Stomach (tissue), 19 donors: ENCODE measurements at places on chromosomes 5 and 9. TPM values are rescaled to one million over a fixed set of nuclear protein-coding genes. Genes with fewer than 3 reads are reported as not detected.

PCDHA4 gene
- 1.3 TPM for total RNA-seq

EGFLAM gene
- not detected for total RNA-seq

CCDC171 gene
- 26.3 TPM for total RNA-seq

OR1J2 gene
- 6.4 TPM for total RNA-seq

C9 gene
- total RNA-seq = not detected

ZNF354C gene
- total RNA-seq = 10.5 TPM

GABRP gene
- total RNA-seq = 0.55 TPM

GRCh38 chr5:10374046-10375022 is 20.8 kb downstream of the MARCHF6 start:
- DNase-seq = no peak
- peaks cover 31% of the 10 kb centered on the region for H3K4me1 ChIP-seq
- no peaks in the 10 kb centered on the region for H3K27me3 ChIP-seq
- no peak overlapping the region for H3K4me3 ChIP-seq

- H3K27ac ChIP-seq = no peak overlapping the region
- H3K36me3 ChIP-seq = no peaks in the 10 kb centered on the region
- no peak overlapping the region for H3K4me3 ChIP-seq
- H3K4me1 ChIP-seq = no peaks in the 10 kb centered on the region
- no peak for DNase-seq
Observed at GRCh38 chr5:63164838-63165535, 586.4 kb downstream of the LRRC70 start.

DNA sequence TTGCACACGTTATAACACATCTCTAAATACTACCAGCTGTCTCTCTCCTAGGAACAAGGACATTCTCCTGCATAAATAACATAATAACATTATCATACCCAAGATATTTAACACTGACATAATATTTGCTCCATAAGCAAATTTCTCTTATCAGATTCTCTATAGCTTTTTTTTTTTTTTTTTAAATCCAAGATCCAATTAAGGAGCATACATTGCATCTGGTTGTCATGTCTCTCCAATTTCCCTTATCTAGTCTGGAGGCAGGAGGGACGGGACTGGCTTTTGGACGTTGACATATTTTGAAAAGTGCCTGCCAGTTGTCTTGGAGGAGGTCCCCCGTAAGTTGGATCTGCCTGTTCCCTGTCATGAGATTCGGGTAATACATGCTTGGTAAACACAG is 76.6 kb downstream of the RAPGEF1 start:
- H3K27ac ChIP-seq = no peak overlapping the region
- H3K36me3 ChIP-seq = no peaks in the 10 kb centered on the region
- no peak overlapping the region for H3K4me3 ChIP-seq
- no peak for DNase-seq
- no peaks in the 10 kb centered on the region for H3K27me3 ChIP-seq

GRCh38 chr9:111483439-111483857 is 735 bp downstream of the ECPAS start:
- peaks cover 44% of the 10 kb centered on the region for H3K4me1 ChIP-seq
- H3K36me3 ChIP-seq = no peaks in the 10 kb centered on the region
- H3K27me3 ChIP-seq = no peaks in the 10 kb centered on the region
- no peak for DNase-seq

DNA sequence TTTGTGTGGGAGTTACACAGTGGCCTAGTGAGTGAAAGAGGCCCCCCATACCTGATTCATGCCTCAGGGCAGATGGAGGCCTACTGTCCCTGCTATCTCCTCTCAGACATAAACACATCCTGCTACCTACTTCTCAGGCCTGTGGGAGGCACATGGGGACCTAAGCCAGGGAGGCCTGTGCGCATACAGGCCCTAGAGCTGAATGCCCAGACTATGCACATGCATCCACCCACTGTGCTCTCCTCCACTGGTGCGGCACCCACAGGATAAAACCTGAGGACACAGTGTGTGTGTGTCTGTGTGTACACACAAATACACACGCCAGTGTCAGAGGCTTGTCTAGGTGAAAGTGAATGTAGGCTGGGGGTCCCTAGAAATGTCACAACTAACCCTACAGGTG is 1.4 kb downstream of the PAX5 start:
- H3K27me3 ChIP-seq = peaks cover 63% of the 10 kb centered on the region
- no peaks in the 10 kb centered on the region for H3K36me3 ChIP-seq
- no peak overlapping the region for H3K4me3 ChIP-seq

- peaks cover 4% of the 10 kb centered on the region for H3K4me1 ChIP-seq
- no peaks in the 10 kb centered on the region for H3K27me3 ChIP-seq
- no peak overlapping the region for H3K4me3 ChIP-seq
Observed at GRCh38 chr9:109585796-109586195, 87.7 kb upstream of the PTPN3 start.

- no peak overlapping the region for H3K4me3 ChIP-seq
- H3K27ac ChIP-seq = no peak overlapping the region
- no peaks in the 10 kb centered on the region for H3K36me3 ChIP-seq
Observed at GRCh38 chr9:28163619-28164018, 590.3 kb upstream of the C9orf72 start.

- no peak overlapping the region for H3K4me3 ChIP-seq
- peak overlapping the region; percentile 37 for H3K27ac ChIP-seq
- H3K36me3 ChIP-seq = peaks cover 6% of the 10 kb centered on the region
- peaks cover 43% of the 10 kb centered on the region for H3K4me1 ChIP-seq
Observed at GRCh38 chr5:138953387-138954256, 78.5 kb upstream of the LRRTM2 start.

DNA sequence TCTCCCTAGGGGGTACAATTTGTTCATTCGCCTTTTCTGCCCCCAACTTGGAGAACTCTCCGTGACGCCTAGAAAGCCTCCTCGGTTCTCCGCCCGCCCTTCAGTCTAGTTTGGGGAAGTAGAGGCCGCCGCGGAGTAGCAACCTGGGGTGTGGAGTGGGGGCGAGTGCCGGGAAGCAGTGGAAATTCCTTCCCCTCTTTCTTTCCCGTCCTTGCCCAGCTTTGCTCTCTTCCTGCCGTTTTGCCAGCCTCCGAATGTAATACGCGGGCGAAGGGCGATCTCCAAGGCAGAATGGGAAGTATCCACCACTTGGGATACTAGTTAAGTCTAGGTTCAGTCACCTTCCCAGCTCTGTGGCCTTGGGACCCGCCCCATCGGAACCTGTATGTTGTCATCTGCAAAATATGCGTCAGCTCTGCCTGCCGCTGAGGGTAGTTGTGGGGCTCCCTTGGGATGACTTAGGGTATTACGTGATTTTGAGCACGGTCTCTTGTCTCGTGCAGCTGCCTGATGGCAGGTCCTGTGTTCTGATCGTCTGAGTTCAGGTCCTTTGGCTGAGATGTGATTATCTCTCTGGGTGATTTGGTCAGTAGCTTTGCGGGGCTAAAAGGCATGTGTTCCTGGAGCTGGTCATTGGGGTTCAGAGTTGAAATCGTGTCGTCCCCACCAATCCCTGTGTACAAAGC is 724 bp downstream of the PAM start:
- H3K4me3 ChIP-seq = peak overlapping the region; percentile 64
- peaks cover 49% of the 10 kb centered on the region for H3K4me1 ChIP-seq
- H3K27me3 ChIP-seq = no peaks in the 10 kb centered on the region
- peak overlapping the region; percentile 78 for H3K27ac ChIP-seq
- peak; percentile 68 for DNase-seq

DNA sequence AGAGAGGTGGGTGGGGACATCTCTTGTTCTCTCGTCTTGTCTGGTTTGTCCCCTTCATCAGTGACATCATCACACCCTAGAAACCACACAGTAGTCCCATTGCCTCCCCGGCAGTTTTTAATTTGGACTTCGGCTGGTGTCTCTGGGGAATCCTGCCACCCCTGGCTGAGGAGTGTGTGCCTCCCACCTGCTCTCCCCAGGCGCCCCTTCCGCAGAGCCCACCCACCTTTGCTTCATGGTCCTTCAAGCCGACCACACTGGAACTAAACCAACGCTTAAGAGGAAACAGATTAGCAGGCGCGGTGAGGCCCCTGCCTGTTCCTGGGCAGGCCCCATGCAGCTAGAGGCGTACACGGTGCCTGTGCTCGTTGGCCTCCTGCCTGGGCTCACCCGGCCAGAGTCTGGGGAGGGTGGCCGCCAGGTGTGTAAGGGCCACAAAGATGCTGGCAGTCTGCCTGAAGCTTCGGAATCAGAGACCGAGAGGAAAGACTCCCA is 107.6 kb upstream of the SPRY4 start:
- H3K4me1 ChIP-seq = peaks cover 21% of the 10 kb centered on the region
- no peaks in the 10 kb centered on the region for H3K36me3 ChIP-seq
- no peaks in the 10 kb centered on the region for H3K27me3 ChIP-seq
- H3K4me3 ChIP-seq = no peak overlapping the region
- no peak overlapping the region for H3K27ac ChIP-seq
- peak; percentile 86 for DNase-seq

- H3K27me3 ChIP-seq = no peaks in the 10 kb centered on the region
- H3K4me3 ChIP-seq = no peak overlapping the region
- no peaks in the 10 kb centered on the region for H3K4me1 ChIP-seq
- DNase-seq = peak; percentile 38
- no peaks in the 10 kb centered on the region for H3K36me3 ChIP-seq
- H3K27ac ChIP-seq = no peak overlapping the region
Observed at GRCh38 chr9:4126184-4126865, 173.5 kb downstream of the GLIS3 start.

- no peak overlapping the region for H3K4me3 ChIP-seq
- H3K4me1 ChIP-seq = no peaks in the 10 kb centered on the region
- no peaks in the 10 kb centered on the region for H3K27me3 ChIP-seq
- peaks cover 12% of the 10 kb centered on the region for H3K36me3 ChIP-seq
- H3K27ac ChIP-seq = no peak overlapping the region
Observed at GRCh38 chr9:126839301-126839700, 21.1 kb upstream of the ZBTB34 start.

- no peak overlapping the region for H3K4me3 ChIP-seq
- no peaks in the 10 kb centered on the region for H3K27me3 ChIP-seq
- no peak for DNase-seq
- H3K36me3 ChIP-seq = no peaks in the 10 kb centered on the region
- no peaks in the 10 kb centered on the region for H3K4me1 ChIP-seq
Observed at GRCh38 chr5:81819556-81820317, 68.8 kb upstream of the SSBP2 start.

GRCh38 chr5:1401536-1402138 is 43.6 kb downstream of the SLC6A3 start:
- no peak overlapping the region for H3K27ac ChIP-seq
- DNase-seq = no peak
- H3K4me3 ChIP-seq = no peak overlapping the region
- H3K4me1 ChIP-seq = no peaks in the 10 kb centered on the region
- H3K27me3 ChIP-seq = no peaks in the 10 kb centered on the region

GRCh38 chr9:129473523-129474244 is 147.2 kb downstream of the C9orf50 start:
- no peak overlapping the region for H3K27ac ChIP-seq
- no peak overlapping the region for H3K4me3 ChIP-seq
- H3K36me3 ChIP-seq = no peaks in the 10 kb centered on the region
- no peak for DNase-seq
- H3K27me3 ChIP-seq = no peaks in the 10 kb centered on the region
- peaks cover 2% of the 10 kb centered on the region for H3K4me1 ChIP-seq

DNA sequence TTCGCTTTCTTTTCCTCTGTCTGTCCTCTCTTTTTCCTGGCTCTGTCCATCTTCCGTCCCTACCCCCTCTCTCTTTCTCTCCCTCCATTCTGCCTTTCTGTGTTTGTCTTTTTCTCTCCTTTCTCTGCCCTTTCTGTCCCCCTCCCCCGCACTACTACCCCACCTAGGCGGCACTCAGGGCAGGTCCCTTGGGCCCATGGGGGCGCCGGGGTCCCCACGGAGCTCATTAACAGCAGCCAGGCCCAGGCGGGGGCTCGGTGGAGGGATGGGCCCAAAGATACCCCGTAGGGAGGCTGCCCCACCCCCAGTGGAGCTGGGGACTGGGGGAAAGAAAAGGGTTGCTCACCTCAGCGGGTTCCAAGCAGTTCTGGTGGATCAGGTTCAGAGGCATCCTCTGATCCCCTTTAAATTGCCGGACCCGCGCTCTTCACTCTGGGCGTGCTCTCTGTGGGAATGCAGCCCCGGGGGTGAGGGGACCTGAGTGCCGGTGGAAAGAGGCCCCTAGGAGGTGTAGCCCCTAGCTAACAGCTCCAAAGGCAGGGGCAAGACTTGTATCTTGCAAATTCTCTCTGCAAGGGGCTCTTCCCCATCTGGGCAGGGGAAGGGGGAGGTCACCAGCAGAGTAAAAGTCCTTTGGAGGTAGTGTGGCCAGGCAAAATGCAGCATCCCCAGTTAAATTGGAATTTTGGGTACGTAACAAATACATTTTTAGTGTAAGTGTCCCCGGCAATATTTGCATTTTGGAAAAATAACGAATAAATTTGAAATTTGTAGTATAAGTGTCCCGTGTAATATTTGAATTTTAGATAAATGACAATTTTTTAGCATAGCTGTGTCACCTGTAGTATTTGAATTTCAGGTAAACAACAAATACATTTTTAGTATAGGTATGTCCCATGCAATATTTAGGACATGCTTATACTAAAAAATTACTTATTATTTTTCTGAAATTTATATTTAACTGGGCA is 7.4 kb downstream of the LHX2 start:
- H3K27me3 ChIP-seq = peaks cover 100% of the 10 kb centered on the region
- H3K27ac ChIP-seq = no peak overlapping the region
- no peaks in the 10 kb centered on the region for H3K36me3 ChIP-seq
- DNase-seq = no peak
- peaks cover 60% of the 10 kb centered on the region for H3K4me1 ChIP-seq
- H3K4me3 ChIP-seq = no peak overlapping the region

- no peak for DNase-seq
- H3K4me3 ChIP-seq = no peak overlapping the region
- H3K4me1 ChIP-seq = no peaks in the 10 kb centered on the region
Observed at GRCh38 chr5:6674421-6674820, 38.8 kb upstream of the TENT4A start.

GRCh38 chr5:150042459-150042858 is 41.9 kb downstream of the HMGXB3 start:
- no peak overlapping the region for H3K4me3 ChIP-seq
- H3K36me3 ChIP-seq = peaks cover 97% of the 10 kb centered on the region
- DNase-seq = no peak
- no peaks in the 10 kb centered on the region for H3K27me3 ChIP-seq
- peaks cover 17% of the 10 kb centered on the region for H3K4me1 ChIP-seq
- no peak overlapping the region for H3K27ac ChIP-seq

DNA sequence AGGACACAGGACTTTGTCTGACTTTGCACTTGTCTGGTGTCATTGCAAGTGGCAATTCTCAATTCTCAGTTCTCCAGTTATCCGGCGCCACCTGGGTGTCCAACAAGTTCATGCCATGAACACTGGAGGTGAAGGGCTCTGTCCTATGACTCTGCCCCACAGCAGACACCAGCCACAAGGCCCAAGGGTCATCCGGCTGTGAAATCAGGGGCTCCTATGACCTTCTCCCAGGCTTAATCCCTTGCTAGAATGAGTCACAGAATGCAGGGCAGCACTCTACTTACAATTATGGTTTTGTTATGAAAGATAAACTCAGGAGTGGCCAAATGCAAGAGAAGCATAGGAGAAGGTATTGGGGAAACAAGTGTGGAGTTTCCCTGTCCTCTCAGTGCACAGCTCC is 392.0 kb downstream of the GADD45G start:
- peak; percentile 36 for DNase-seq
- no peak overlapping the region for H3K4me3 ChIP-seq
- no peak overlapping the region for H3K27ac ChIP-seq
- peaks cover 63% of the 10 kb centered on the region for H3K4me1 ChIP-seq
